ENCODE measurements at places on chromosomes 7 and 10. TPM values are rescaled to one million over a fixed set of nuclear protein-coding genes. Genes with fewer than 3 reads are reported as not detected.

DNA sequence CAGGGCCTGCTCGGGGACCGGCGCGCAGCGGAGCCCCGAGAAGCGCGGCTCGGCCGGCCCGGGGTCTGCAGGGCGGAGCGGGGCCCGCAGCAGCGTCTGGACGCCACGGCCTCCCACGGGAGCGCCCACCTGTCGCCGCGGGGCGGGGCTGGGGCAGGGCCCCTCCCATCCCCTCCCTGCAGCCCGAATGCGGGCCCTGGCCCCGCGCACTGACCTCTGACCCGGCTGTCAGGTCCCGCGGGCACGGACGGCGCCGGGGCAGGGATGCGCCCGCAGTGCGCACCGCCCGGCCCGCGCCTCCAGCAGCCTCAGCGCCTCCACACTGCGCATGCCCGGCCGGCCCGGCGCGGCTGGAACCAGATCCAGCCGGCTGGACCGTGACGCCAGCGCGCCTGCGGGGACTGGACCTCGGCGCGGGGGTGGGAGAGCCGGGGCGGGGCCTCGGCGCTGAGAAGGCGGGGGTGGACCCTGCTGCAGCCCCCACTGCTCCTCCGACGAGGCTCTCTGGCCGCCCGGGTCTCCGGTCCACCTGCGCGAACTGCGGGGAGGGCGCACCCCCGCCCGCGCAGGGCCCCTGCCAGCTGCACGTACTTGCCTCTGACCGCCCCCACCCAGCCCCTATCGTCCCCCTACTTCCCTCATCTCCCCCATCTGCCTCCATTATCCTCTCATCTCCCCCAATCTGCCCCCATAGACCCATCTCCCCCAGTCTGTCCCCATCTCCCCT, 16.1 kb upstream of the GPR146 start:
- peak; percentile 77 for DNase-seq

Gene GPER1
- not detected for total RNA-seq

DNA sequence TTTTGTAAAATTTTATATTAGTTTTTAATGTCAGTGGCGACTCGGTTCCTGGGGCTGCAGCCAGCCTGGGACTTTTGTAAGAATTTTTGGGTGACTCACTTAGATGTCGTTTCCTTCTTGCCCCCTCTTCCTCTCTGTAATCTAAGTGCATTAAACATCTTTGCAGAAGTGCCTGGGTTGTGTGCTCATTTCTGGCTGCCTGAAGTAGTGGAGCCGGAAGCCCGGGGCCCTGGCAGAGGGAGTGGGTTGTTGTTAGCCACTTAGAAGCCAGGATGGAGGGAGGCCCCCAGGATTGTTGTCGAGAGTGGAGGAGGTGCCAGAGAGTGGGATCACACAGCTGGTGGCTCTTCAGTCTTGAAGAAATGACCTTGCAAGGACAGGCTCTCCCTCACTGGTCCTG, 11.0 kb upstream of the TRIM8 start:
- DNase-seq, result no peak

Gene GTF2IRD1
- total RNA-seq, result 0.88 TPM

DNA sequence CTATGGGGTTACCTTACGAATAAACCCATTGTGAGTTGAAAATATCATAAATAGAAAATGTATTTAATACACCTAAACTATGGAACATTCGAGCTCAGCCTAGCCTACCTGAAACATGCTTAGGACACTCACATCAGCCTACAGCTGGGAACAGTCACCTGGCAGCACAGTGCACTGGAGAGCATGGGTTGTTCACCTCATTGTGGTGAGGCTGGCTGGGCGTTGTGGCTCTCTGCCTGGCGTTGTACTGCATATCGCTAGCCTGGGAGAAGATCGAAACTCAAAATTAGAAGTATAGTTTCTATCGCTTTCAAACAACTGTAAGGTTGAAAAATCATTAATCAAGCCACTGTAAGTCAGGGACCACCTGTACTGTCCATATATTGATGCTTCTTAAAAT, 17.3 kb upstream of the HBP1 start:
- DNase-seq, result no peak

DNA sequence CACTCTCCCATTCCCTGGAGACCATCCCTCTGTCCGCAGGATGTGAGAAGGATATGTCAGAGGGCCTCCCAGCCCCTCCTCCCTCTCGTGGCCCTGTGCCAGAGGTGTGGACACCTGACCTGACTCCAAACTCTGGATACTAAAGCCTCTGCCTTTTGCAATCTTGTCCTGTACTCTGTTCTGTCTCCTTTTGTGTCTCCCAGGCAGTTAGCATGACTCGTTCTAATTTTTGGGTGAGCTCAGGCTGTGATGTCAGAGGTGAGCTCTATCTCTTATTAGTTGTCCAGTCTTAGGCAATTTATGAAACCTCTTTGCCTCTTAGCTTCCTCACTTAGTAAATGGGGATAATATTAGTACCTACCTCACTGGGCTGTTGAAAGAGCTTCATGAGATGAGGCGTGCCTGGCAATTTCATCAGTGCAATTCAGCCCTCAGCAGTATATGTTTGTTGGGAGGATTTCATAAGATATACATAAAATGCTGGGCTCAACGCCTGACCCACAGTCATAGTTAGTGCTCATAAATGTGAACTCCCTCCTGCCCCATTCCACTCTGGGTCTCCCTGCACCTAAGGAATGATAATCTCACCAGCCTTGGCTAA, 10.9 kb downstream of the MARVELD1 start:
- DNase-seq, result no peak

- DNase-seq, result no peak
These were observed 43.3 kb upstream of the BTRC start for GRCh38 chr10:101310529-101311184.

GRCh38 chr7:106041140-106041717, 70.9 kb downstream of the SYPL1 start:
- peak; percentile 10 for DNase-seq

Gene NUDCD3
- 98.8 TPM for total RNA-seq

Gene CYP17A1
- total RNA-seq, result not detected

Gene POLR2J2
- total RNA-seq, result 8.2 TPM

Gene PITX3
- not detected for total RNA-seq

Gene SLC29A4
- total RNA-seq, result not detected

- no peak for DNase-seq
These were observed 60.4 kb upstream of the NPVF start for GRCh38 chr7:25288556-25289307.
